Suppressor macrophage treated with lipopolysaccharide for 1 hour (primary cell): ENCODE measurements at places on chromosomes 4 and X.

DNA sequence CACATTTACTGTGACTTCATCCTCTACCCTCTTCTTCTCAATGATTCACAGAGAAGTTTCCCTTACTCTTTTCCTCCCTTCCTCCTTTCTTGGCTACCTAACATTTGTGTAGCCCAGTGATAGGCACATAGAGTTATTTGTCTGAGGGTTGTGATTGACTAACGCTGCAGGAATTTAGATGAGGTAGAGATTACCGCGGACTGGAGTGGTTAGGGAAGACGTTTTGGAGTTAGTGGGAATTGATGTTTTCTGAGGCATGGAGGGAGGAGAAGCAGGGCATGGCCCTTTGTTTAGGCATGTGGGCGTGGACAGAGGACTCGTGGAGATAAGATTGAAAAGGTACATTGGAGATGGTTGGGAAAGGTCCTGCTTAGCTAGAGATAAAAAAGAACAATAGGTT lies 246.7 kb downstream of the GPAT3 start:
- DNase-seq, result no peak

- no peak for DNase-seq
Measured at GRCh38 chr4:185775792-185776555, 36.0 kb downstream of the SORBS2 start.

- no peak for DNase-seq
Measured at GRCh38 chr4:166044871-166045270, 171.8 kb downstream of the TLL1 start.

GRCh38 chrX:66150163-66150562 lies 13.9 kb upstream of the HEPH start:
- DNase-seq, result no peak

DNA sequence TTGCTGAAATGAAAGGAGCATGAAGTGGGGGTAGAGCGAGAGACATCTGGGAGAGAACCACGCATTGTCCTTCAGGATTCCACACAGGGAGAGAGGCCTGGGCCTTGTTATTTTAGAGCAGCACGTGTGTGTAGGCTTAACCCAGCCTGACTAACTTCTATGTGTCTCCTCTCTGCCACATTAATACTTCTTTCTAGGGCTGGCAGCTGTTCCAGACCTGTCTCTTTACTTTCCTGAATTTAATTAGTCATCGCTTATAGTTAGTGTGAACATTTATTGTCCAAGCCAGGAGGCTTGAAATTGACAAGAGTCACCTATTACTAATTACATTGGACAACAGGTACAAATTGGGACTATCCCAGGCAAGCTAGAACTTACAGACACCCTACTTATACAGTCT lies 51.3 kb downstream of the SMAD1 start:
- no peak for DNase-seq

DNA sequence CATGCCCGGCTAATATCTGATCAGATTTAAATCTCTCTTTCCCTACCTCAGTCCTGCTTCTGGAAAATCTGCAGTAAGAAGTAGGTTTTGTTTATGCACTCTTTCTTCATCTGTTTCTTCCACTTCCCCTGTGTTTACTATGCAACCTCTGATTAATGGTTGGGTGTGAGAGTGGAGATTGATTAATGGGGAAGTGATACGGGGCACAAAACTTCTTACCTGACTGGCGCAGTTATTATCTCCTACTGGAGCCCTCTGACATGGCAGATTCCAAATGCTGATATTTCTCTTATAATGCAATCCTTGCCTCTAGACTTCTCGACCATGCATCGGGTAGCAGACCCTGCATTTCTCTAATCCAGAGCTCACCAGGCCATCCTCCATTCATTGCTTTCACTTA lies 60.2 kb upstream of the HPGD start:
- no peak for DNase-seq

DNA sequence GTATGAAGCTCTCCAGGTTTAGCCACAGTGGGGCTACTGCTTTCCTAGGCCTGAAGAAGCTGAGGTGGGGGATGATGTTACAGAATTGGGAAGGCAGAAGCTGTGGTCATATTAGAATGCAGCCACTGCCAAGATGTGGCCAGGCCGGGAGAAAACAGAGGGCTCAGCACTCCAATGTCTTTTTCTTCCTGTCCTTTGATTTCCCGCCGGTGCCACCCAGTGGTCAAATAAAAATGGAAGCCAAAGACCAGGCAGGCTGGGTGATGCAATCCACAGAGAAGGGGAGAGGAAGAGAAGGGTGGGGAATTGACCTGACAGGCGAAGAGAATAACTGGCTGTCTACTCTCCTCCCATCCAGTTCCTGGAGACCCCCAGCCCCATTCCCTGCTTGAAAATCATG lies 94.9 kb upstream of the SHISA3 start:
- no peak for DNase-seq

GRCh38 chr4:1226144-1226481 lies 22.8 kb downstream of the CTBP1 start:
- DNase-seq, result no peak

DNA sequence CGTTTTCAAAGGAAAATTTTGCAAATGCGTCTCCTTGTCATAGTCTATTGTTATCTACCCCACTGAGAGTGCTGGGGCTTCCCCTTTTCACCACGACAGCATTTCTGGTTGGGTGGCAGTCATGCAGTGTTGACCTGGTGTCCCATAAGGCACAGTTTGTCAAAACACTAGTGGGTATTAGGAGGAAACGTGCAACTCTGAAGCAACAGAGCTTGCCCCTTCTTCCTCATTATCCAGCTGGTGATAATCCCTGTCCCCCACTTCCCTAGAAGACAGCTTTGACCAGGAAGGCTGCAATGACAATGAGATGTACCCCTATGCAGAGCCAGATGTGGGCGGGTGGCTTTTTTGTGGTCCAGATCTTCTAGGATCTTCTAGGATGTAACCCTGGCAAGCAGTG lies 1.8 kb downstream of the TBC1D1 start:
- DNase-seq, result peak; percentile 73

- DNase-seq, result no peak
Measured at GRCh38 chr4:117664706-117665444, 369.4 kb upstream of the NDST3 start.

GRCh38 chrX:37871626-37872302 lies 24.4 kb upstream of the DYNLT3 start:
- peak; percentile 38 for DNase-seq

DNA sequence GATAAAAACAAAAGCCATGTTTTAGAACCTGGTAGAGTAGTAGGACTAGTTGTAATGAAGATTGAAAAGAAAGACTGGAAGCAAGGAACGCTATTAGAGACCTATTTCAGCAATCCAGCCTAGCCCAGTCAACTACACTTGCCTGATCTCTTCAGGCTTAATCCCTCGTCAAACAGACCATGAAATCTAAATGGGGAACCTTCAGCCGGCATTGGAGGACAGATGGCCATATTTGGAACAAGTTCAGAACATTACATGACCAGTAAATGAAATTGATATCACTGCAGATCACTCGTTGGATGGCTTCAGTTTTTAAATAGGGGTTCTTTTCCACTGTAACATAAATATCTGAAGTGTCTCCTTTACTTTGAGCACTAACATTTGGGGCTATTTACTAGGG lies 84.8 kb upstream of the WDR44 start:
- no peak for DNase-seq

- DNase-seq, result no peak
Measured at GRCh38 chr4:22435652-22436051, 80.2 kb downstream of the ADGRA3 start.

DNA sequence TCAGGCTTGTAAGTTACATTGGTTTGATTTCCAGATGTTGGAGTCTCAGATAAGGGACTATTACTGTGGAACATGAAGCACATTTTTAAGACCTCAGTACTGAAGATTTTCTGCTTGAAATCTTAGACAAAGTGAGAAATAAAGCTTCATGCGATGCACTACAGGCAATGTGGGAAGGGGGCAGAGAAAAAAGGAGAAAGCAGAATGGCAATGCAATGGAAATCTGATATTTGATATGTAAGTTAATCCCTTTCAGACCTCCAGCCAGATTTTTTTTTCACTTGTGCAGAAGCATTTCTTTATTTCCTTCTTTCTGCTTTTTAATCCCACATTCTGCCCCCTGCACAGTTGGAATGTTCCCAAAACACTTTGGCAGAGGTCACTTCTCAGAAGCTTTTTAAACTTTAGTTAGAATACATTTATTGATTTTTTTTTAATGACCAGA lies 174.3 kb downstream of the ADGRL3 start:
- no peak for DNase-seq

- DNase-seq, result no peak
Measured at GRCh38 chrX:150730719-150731118, 37.5 kb downstream of the MTMR1 start.
